Inflammatory macrophage treated with lipopolysaccharide for 1 hour (primary cell): ENCODE measurements at places on chromosomes 4 and X.

- DNase-seq, result peak; percentile 41
These were observed 153.8 kb upstream of the RAPGEF2 start for GRCh38 chr4:158949099-158949498.

- no peak for DNase-seq
These were observed 30.3 kb downstream of the CCNG2 start for GRCh38 chr4:77187322-77187721.

- DNase-seq, result peak; percentile 82
These were observed 22.1 kb downstream of the PIR start for GRCh38 chrX:15471028-15471427.

DNA sequence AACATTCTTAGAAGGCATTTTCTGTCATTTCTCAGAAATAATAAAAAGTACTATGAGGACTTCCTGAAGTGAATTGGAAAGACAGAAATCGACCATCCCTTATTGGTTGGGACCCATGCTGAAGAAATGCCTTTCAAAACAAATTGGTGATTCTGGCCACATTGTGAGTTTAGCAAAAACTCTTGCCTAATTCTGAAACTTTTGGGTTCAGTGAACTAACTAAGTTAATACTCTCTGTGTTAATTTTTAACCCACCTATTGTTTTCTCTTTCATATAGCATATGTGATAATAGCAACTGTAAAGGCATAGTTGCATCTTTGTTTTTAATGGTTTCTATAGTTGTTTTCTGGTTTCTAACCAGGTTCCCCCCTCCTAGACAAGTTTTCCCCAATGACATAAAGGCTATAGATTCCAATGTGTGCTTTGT lies 129.3 kb upstream of the FAT1 start:
- no peak for DNase-seq

- no peak for DNase-seq
These were observed 7.5 kb downstream of the ADGRA3 start for GRCh38 chr4:22508376-22508775.

- no peak for DNase-seq
These were observed 778.4 kb upstream of the AADAT start for GRCh38 chr4:170868170-170868569.

DNA sequence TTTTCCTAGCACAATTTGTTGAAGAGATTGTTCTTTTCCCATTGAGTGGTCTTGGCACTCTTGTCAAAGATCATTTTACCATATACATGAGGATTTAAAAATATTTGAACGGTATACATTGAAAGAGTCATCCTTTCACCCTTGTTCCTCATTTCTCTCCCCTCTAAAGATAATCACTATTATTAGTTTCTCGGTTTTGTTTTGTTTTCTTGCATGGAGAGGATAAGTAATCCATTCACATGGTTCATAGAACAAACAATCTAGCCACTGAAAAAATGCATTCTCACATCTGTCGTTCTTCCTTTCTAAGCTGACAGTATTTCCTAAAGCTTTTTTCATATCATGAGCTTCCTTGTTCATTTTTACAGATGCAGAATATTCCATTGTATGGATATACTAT lies 39.2 kb upstream of the MSMO1 start:
- no peak for DNase-seq

DNA sequence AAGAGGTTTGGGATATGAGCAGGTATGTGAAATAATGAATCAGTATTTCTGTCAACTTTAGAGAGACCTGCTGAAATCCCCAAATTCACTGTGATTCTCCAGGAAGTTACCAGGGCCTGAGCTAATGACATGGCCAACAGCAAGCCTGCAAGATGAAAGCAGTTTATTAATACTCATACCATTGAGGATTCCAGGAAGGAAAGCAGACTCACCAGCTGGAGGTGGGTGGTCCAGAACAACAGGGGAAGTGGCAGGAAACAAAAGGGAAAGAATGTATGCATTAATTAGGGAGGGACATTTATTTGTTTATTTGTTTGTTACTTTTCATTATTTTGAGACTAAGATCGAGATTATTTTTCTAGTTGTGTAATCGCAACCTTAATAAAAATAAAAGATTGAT lies 196.6 kb upstream of the AGA start:
- DNase-seq, result no peak

GRCh38 chr4:53101191-53101581 lies 239.1 kb downstream of the RASL11B start:
- no peak for DNase-seq

- no peak for DNase-seq
These were observed 17.7 kb downstream of the AMOT start for GRCh38 chrX:112822892-112823291.

DNA sequence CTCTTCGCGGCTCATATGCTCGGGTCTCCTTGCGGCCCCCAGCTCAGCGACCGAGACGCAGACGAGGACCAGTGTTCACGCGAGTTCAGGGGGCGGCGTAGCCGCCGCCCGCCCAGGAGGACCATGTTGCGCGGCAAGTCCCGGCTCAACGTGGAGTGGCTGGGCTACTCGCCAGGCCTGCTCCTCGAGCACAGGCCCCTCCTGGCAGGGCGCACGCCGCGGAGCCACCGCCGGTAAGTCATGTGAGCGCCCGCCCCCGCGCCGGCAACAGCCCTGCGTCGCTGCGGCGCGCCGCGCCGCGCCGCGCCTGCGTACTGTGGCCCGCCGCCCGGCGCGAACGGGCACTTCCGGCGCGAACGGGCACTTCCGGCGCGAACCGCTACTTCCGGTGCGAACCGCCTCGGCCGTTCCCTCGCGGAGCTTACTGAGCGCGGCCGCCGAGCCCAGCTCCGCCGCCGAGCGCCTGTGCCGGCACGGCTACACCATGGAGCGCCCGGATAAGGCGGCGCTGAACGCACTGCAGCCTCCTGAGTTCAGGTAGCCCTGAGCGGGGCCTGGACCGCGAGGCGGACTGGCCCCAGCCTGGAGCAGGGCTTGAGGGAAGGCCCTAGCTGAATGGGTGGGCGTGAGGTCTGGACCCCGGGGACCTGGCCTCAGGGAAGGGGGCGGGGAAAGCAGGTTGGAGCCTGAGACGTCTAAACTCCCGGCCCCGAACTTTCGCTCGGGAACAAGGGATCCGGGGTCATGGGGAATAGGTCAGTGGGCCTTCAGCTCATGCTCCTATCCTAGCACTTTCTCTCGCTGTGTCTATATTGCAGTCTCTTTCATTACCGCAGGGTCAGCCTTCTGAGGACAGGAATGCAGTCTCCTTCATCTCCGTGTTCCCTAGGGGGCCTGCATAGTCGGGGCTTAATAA lies at the start of gene VMA21:
Gene VMA21, plus strand, starts transcription at position 382 of the 916 bp plus-strand sequence. Its CDS starts 103 bp downstream, at position 485.
- peak; percentile 67 for DNase-seq

- no peak for DNase-seq
These were observed 33.1 kb downstream of the GAB3 start for GRCh38 chrX:154717824-154718223.

DNA sequence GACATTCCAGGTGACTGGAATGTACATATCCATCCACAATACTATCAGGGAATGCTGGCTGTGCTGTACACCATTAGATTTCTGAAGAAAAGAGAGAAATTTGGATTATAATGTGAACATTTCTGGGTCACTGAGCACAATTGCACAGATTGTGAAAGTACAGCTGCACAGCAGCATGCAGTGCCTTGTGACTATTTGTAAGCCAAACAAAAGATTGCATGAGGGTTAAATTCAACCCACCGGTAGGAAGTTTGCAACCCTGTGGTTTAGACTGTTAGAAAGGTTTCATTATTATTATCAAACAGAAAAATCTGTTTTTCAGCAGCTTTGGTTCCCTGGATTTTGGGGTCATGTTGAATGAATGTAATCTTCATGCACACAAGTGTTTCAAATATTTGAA lies 24.5 kb downstream of the DDIT4L start:
- peak; percentile 29 for DNase-seq

GRCh38 chr4:173039617-173040577 lies 128.7 kb upstream of the GALNT7 start:
- DNase-seq, result peak; percentile 9

DNA sequence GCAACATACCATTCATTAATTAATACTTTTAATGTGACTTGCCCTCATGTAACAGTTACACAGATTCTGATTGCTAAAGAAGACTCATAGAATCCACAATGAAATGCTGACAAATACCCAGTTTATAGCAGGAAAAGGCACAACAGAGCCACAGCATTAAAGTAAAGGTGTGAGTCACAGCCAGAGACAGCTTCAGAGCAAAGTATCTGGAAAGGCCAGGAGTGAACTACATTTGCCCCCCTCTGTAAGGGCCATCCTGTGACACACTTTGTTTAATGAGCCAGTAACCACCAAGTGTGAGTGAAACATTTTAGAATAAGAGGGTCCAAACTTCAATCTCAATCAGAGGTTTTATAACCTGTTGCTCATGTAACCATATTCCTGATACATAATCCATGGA lies 133.8 kb upstream of the TACR3 start:
- no peak for DNase-seq

DNA sequence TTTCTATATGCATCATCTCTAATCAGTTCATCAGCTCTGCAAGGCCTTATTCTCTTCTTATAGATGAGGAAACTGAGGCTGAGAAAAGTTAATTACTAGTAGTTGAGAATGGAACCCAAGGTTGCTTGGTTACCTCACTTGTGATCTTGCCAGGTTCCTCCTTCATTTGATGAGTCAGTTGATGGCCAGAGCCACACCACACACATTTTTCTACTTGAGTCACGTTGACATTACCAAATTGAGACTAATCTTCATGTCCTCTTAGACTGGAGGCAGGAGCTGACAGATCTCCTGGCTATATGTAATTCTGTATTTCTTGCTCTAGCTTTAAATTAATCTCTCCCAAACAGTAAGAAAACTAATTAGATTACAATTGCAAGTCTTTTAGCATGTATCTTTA lies 428.4 kb downstream of the AFF2 start:
- DNase-seq, result peak; percentile 43

DNA sequence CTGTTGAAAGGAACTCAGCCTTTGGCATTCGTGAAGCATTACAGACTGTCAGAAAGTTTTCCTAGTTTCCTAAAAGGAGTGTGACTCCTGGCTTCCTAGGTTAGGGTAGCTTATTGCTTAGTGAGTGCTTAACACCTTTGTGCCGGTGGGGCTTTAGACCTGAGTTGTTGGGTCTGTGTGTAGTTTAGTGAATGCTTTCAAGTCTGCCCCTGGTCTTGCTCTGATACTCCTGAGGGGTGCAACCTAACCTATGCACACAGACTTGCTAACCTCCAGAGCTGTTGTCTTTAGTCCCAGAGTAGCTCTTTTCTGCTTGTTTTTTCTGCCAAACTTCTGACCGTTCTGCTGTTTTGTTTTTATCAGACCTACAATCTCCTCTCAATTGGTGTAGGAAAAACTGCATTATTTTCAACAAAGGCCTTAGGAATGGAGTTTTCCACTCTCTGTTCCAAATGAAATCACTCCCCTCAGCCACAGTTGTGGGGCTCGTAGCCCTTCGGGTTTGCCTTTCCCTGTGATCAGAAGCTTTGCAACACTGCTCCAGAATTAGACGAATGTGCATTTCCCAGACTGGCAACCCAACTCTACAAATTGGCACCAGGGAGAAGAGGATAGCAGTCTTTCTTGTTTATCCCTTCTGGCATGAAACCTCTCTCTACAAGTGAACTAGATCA lies 1399.1 kb upstream of the PCDH7 start:
- DNase-seq, result no peak

GRCh38 chr4:1201851-1202525 lies 29.6 kb upstream of the SPON2 start:
- DNase-seq, result peak; percentile 20

DNA sequence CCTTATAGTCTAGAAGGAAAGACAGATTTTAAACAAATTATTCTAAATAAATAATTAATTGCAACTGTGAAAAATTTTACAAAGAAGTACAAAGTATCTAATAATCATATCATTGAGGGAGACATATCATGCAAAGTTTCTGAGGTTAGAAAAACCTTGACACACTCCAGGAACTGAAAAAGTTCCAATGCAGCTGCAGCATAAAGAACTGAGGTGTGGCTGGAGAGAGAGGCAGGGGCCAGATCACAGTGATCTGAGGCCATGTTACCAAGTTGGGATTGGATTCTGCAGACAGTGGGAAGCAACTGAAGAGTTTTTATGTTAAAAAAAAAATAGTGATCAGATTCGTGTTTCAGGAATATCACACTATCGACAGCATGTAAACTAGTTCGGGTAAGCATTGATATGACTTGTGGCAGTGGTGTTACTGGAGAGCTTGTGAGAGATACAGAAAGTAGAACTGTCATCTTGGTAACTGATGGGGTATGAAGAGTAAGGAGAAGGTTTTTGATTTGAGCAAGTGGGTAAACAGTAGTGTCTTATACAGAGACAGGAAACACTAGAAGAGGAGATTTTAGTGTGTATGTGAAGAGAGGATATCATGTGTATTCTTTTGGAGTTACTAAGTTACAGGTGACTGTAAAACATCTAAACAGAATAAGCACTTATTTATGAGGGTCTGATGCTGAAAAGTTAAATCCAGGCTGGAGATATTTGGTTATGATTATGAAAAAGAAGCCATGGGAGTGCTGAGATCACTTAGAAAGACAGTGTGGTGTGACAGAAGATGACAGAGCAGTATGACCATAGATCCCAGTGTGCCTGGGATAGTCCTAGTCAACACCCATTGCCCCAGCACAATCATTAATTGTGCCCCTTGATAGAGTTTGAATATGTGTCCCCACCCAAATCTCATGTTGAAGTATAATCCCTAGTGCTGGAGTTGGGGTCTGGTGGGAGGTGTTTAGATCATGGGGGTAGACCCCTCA lies 15.6 kb upstream of the SPRY1 start:
- DNase-seq, result no peak

- DNase-seq, result no peak
These were observed 110.0 kb downstream of the PPARGC1A start for GRCh38 chr4:23779839-23780238.

- DNase-seq, result no peak
These were observed 8.2 kb upstream of the IQCM start for GRCh38 chr4:149823769-149824221.

DNA sequence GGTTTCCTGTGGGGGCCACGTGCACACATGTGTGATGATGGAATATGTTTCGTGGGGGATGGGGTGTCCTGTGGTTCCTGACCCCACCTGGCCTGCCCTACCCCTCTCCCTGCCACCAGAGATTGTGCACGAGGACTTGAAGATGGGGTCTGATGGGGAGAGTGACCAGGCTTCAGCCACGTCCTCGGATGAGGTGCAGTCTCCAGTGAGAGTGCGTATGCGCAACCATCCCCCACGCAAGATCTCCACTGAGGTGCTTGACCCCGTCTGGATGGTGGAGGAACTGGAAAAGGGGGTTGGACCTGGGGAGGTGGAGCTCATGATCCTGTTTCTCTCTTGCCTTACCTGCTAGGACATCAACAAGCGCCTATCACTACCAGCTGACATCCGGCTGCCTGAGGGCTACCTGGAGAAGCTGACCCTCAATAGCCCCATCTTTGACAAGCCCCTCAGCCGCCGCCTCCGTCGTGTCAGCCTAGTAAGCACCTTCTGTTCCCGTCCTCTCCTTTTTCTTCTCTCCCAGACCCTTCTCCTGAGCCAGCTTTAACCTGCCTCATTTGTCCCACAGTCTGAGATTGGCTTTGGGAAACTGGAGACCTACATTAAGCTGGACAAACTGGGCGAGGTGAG lies 5.9 kb downstream of the CDK16 start:
- DNase-seq, result no peak

- no peak for DNase-seq
These were observed 119.8 kb downstream of the DRD5 start for GRCh38 chr4:9901257-9901656.
